ENCODE measurements at places on chromosomes 6 and 20.
A peak's percentile ranks its signal among the peaks of the same experiment; 100 is the strongest.

DNA sequence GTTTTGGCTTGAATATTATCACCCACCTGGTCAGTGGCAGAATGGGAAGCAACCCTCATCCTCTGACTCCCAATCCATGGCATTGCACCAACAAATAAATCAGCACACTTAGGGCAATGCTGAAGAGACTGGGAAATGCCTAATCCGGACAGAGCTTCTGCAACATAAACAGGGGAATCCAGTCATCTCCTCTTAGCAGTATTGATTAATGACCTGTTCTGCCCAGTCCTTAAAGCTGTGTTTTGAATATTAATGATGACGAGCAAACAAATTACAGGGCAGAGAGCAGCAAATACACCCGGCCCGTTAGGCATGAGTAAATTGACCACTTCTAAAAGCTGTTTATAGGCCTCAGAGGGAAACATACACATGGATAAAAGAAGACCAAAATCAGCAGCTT is 77.0 kb upstream of the B3GAT2 start:
- DNase-seq: no peak

DNA sequence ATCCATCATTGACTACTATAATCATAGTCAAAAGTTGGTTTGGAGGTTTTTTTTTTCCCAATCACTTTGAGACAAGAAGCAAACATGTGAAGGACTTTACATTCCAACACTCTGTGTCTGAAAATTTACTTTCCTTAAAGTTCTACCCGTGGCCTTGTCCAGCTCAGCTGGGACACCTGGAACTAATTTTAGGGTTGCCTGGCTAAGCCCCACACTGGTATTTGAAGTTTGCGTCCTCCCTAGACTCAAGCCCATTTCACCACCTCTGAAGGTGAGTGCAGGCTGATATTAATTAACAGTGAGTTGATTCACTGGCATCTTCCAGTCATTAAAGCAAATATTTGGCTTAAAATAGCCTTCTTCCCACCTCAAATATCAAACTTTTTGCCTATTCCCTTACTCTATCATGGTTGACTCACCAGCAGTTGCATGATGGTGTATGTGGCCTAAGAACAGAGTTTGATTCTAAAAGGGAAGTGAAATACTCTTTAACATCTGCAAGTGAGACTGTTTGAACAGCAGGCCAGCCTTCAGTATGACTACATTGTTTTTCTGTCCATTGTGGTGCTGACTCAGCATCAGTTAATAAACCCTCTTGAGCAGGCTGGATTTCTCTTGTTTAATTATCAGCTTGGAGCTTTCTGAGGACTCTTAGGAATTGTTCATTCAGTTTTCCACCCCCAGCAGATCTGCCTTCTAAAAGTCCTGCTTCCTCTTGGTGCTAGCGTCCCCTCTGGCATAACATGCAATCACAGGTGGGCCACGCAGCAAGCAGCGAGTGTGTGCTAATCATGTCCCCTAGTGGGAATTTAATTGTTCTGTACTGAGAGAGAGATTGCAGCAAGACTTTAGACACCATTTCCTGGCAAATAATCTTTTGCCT is 1.8 kb upstream of the PRDM1 start:
- peak; percentile 97 for DNase-seq

GRCh38 chr6:46246727-46247126 is 75.9 kb upstream of the ENPP5 start:
- DNase-seq: no peak

- no peak for DNase-seq
These were observed 79.2 kb upstream of the RIPOR2 start for GRCh38 chr6:25014791-25015560.

Data from MV-4-11 (cell line).